Stimulated activated CD8-positive, alpha-beta memory T cell treated with anti-CD3 and anti-CD28 coated beads, Interleukin-15, amount 100 ng/mL, for 48 hours (primary cell): ENCODE measurements at places on chromosomes 7 and 10.
A peak's percentile ranks its signal among the peaks of the same experiment; 100 is the strongest.

- peak; percentile 44 for DNase-seq
Observed at GRCh38 chr10:69048103-69048502, 39.8 kb upstream of the SRGN start.

GRCh38 chr10:20970708-20971107 lies 73.6 kb upstream of the NEBL start:
- DNase-seq: no peak

DNA sequence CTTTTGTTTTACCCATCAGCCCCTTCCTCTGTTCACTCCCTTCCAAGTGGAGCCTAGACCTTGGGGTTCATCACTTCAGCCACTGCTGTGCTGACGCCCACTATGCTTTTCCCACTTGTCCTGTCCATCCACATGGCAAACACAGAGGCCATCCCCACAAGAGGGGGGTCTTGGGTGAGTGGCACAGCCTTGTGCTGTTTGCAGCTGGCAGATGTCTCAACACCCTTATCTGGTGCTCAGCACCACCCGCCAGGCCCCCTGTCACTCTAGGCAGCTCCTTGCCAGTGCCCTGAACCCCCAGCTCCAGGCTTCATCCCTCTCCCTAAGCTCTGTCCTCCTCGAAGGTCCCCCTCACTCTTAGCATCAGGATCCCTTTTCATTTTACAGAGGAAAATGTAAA lies 13.1 kb downstream of the BLVRA start:
- DNase-seq: no peak

DNA sequence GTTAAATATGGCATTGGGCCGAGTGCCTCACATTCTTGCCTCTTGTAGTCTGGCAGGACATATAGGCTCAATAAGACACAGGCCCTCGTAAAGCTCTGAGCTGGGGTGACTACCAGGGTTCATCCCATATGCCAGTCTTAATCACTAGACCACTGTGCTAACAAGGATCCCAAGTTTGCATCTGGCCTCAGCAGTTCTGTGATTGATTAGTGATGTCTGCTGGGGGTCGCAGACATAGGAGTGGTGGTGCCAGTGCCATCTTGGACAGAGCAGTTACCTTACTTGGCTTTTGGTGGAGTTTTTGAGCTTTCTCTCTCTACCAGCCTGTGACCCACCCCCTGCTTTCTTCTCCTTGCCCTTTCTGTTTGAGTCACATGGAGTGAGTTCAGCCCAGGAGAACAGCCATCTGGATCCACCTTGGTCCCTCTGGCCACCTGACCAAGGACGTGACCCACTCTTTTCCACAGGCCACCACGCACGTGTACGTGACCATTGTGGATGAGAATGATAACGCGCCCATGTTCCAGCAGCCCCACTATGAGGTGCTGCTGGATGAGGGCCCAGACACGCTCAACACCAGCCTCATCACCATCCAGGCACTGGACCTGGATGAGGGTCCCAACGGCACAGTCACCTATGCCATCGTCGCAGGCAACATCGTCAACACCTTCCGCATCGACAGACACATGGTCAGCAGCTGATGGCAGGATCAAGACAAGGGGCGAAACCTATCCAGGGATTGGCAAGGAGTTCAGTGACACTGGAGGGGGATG lies 4.1 kb upstream of the VSIR start:
- no peak for DNase-seq

DNA sequence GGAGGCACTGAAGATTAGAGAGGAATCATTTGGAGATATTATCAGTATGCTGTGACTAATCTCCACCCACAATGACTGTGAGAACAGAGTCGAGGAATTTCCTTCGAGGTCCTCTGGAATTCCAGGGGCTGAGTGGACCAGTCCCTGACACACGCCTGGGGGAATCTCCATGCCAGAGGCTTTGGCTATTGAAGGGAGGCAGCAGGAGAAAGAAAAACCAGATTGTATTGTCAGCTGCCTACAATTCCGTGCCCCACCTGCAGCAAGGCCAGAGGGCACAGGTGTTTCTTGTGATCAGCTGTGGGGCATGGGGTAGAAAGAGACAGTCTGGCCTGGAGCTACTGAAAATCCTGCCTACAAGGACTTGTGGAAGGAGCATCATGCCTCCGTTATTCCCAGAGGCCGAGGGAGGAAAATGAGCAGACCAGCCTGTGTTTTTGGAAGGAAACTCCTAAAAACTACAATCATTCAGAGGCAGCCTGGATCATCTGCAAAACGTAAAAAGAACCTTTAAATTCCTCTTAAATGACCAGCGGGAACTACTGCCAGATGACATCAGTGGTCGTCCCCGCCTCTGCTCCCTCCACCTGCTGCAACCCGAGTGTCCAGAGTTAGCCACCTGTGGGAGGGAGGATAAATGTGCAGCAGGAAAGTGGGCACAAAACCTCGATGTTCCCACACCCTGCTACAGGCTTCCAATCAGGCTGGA lies 25.4 kb upstream of the ANK3 start:
- DNase-seq: no peak
